ENCODE measurements at places on chromosomes 13 and 19.

GRCh38 chr13:19818223-19818842 lies 35.6 kb upstream of the PSPC1 start:
- DNase-seq, result peak; percentile 48

GRCh38 chr13:111280681-111281585 lies 39.5 kb upstream of the TEX29 start:
- DNase-seq, result peak; percentile 83

DNA sequence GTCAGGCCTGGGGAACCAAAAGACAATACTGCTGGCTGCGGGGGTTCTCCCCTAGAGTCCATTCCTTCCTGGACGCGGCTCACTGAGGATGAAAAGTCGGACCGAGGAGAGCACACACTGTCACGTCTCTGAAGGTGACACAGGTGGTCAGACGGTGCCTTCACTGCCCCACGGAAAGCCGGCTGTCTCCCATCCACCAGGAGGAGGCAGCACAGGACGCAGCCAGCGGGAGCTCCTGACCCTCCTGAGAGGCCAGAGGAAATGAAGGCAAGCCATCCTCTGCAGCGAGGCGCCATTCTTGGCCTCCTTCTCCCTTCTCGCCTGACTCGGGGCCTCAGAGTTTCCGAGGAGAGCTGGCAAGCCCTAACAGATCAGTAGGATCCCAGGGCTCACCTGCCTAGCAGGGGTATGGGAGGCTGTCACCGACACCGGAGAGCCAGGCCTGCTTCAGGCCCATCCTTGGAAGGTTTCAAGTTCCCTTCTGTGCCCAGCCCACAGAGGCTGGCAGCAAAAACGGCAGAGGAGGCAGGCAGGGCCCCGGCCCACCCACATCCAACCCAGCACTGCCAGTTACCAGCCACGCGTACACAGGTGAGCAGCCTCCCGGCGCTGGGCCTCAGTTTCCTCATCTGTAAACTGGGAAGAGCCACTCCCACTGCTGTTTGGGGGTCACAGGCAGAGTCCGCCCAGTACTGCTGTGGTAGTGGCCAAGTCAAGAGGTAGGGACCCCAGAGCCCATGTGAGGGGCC lies 4.5 kb downstream of the REXO1 start:
- no peak for DNase-seq

DNA sequence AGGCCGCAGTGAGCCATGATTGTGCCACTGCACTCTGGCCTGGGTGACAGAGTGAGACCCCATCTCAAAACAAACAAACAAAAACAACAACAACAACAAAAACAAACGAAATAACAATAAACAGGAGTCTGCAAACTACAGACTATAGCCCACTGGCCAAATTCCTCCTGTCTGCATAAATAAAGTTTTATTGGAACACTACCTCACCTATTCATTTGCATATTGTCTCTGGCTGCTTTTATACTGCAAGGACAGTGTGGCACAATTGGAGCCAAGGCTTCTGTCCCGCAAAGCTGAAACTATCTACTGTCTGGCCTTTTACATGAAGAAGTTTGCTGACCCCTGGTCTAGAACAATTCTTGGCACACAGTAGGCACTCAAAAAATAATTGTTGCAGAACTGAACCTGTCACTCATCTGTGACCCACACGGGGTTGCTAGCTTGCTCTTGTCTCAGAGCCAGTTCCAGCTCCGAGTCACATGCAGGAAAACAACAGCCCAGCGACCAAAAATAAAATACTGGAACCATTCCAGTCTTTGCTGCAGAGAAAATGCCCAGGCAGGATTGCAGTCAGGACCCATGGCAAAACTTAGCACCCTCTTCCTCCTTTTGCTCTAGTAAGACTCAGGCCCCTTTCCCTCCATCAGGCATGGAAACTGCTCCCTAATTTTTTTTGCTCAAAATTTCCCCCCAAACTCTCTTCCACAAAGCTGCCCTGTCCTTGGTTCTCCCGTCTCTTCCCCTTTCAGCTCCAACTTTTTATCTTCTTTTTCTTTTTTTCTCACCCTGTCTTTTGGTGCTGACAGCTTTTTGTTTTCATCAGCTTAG lies 4.8 kb upstream of the MYH14 start:
- no peak for DNase-seq

DNA sequence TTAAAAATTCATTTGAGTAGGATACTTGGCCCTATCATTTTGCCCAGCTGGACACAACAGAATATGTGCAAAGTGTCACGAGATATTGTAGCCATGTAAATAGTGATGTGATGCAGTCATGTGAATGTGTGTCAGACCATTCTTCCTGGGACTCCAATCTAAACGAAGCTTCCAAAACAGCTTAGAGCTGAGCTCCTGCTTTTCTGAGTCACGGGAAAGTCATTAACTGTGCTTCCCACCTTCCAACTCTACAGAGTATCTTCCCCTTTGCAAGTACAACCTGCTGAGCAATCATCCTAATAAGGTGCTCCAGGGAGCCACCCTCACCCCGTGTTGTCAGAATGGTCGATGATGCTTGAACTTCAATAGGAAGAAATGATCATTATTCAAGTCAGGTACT lies 294.7 kb downstream of the MYO16 start:
- DNase-seq, result peak; percentile 76

DNA sequence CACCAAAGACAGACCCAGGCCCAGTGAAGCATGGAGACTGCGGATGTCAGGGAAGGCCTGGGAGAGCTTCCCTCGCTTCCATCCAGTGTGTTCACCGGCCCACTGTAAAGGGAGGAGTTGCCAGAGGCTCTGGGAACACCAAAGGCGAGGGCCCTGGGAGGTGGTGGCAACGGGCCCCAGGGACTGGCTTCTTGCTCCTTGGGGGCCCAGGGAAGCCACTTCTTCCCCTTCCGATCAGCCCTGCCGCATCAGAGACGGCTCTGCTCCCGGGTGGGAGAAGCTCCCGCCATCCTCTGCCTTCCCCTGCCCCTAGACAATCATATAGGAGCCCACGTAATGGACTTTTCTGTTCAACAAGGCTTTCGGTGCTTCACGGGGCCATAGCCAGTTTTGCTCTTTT lies 83.4 kb upstream of the GPR183 start:
- no peak for DNase-seq

DNA sequence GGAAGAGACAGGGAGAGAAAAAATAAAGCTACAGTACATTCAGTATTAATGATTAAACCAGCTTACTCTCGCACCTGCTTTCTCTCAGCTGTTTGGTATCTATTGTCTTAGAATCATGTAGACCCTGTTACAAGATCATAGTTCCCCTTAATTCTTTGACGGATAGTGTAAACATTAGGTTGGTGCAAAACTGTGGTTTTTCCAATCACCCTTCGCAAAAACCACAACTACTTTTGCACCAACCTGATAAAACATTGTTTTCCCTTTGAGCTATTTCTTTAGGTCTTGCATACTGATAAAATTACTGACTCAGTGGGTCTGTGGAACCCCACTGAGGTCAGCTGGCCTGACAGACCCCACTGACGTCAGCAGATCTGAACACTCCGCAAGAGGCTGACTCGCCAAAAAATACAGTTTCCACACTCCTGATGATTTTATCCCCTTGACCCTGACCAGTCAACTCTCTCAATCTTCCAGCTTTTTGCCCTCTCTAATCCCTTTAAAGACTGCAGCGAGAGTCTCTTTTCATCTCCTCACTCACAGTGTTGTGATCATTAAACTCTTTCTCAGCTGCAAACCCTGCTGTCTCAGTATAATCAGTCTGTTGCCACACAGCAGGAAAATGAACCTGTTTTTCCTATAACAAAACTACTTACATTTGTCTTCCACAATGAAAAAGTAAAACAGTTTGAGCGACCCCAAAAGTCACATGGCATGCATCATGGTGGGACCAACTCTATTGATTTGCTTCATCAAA lies 123.9 kb downstream of the SLITRK6 start:
- DNase-seq, result no peak

- no peak for DNase-seq
Measured at GRCh38 chr19:28428663-28429348, 784.1 kb downstream of the UQCRFS1 start.

DNA sequence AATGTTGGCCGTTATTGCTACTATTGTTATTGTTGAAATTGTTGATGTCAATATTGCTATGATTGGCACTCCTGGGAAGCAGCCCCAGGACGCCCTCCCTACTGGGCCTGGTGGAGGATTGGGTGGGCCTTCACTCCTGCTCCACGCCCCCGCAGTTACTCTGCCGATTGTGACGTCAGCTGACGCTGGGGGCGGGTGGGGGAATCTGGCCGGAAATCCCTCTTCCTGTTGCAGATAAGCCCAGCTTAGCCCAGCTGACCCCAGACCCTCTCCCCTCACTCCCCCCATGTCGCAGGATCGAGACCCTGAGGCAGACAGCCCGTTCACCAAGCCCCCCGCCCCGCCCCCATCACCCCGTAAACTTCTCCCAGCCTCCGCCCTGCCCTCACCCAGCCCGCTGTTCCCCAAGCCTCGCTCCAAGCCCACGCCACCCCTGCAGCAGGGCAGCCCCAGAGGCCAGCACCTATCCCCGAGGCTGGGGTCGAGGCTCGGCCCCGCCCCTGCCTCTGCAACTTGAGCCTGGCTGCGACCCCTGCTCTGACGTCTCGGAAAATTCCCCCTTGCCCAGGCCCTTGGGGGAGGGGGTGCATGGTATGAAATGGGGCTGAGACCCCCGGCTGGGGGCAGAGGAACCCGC lies at the start of gene ETV2:
Gene ETV2, plus strand, starts transcription at position 231 of the 637 bp plus-strand sequence. CDS start 716 bp downstream, outside the sequence.
- peak; percentile 71 for DNase-seq

DNA sequence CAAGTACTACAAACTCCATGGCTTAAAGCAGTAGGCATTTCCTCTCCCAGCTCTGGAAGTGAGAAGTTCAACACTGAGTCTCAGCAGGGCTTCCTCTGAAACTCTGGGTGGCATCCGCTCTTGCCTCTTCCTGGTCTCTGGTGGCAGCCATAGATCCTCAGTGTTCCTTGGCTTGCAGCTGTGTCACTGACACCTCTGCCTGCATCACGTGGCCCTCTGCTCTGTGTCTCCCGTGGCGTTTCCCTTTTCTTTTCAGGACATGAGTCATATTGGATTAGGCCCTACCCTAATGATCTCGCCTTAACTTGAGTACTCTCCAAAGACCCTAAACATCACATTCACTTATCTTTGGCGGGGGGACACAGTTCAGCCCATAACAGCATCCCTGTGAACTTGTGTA lies 466.7 kb downstream of the MYO16 start:
- peak; percentile 7 for DNase-seq

DNA sequence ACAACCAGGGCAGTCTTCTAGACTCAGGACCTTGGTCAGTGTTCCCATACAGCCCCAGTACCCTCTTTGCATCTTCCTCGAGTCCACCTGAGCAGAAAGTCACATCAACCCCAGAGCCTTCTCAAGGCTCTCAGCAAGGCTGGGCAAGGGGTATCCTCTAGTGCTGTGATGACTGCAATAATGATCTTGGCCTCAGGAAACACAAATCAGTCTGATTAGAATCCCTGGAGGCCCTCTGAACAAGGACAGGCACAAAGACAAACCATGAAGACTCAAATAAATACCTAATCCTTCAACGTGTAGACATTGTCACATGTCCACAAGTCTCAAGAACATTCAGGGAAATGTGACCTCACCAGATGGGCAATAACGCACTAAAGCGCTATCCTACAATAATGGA lies 468.2 kb downstream of the TBC1D4 start:
- no peak for DNase-seq

GRCh38 chr13:113288880-113289279 lies 8.2 kb upstream of the LAMP1 start:
- no peak for DNase-seq

DNA sequence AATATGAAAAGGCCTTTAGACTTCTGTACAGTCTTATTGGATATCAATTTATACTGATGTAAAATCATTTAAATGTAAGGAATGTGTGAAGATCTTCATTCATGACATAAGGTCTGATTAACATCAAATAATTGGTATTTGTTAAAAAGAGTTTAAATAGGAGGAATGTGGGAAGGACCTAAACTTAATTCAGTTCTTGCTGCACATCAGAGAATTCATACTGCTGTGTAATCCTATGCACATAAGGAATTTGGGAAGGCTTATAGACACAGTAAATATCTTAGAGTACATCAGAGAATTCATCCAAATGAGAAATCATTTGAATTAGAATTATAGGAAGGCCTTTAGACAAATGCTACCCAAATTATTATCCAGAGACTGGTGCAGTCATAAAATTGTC lies 21.7 kb downstream of the ZNF283 start:
- no peak for DNase-seq

Measured in iris pigment epithelial cell (primary cell).